ENCODE measurements at places on chromosomes 11 and 22.

- DNase-seq, result peak; percentile 25
Observed at GRCh38 chr11:109914809-109915653, 178.2 kb upstream of the ZC3H12C start.

GRCh38 chr22:23178512-23179254 is 1.6 kb upstream of the BCR start:
- peak; percentile 72 for DNase-seq

- no peak for DNase-seq
Observed at GRCh38 chr11:107998761-107999160, 9.9 kb upstream of the CUL5 start.

GRCh38 chr22:49351761-49352227 is 475.9 kb downstream of the BRD1 start:
- DNase-seq, result no peak

DNA sequence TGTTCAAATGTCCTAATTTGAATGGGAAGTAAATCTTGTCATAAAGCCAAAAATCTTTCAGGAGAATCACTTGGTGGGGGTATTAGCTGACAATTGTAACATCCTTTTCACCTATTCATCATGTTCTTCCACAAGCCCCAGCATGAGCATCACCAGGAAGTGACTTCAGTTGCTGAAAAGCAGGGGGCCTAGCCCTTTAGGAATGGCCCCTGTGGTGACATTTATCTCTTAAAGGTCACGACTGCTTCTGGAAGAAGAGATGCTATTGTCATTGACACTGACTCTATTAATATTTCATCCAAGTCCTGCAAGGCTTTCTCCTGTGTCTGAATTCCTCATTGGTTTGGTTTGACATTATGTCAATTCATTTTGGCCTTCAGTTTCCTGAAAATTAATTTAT is 92.6 kb downstream of the OR5AK2 start:
- no peak for DNase-seq

GRCh38 chr11:99383648-99384245 is 363.0 kb downstream of the CNTN5 start:
- no peak for DNase-seq

DNA sequence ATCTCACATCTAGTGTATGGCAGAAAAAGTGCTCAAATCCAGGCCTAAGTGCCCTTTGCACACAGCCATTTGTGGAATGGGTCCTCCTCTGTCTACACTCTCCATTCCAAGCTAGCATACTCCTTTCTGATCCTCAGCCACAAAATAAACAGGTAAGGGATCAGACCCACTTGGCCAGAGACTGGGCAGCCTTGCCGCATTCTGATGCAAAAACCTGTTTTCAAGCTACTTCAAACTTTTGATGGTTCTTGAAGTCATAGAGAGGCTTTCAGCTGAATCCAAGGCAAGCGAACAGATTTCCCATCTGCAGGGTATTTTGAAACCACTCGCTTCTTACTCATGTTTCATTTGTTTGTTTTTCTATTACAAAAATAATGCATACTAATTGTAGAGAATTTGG is 136.6 kb upstream of the NAV2 start:
- DNase-seq, result no peak

- DNase-seq, result no peak
Observed at GRCh38 chr11:28223577-28223976, 115.4 kb downstream of the METTL15 start.

GRCh38 chr11:123381817-123382554 is 48.1 kb upstream of the GRAMD1B start:
- no peak for DNase-seq

DNA sequence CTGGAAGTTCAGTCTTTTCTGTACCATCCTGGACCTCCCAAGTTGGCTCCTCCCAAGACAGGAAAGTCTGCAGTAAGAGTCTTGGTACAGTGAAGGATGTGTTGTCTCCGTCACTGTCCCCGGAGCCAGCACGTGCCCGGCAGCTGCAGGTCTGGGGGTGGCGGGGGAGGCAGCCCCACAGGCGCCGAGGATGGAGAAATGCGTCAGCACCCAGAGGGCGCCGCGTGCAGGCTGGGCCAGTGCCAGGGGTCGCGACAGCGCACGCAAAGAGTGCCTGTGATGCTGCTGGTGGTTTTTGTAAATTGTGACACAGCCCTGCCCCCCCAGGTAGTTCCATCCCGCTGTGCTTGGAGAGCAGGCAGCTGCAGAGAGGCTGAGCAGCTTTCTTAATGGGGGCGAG is 1200.5 kb downstream of the BRD1 start:
- DNase-seq, result no peak

GRCh38 chr11:78239781-78240180 is 51.1 kb downstream of the USP35 start:
- no peak for DNase-seq

DNA sequence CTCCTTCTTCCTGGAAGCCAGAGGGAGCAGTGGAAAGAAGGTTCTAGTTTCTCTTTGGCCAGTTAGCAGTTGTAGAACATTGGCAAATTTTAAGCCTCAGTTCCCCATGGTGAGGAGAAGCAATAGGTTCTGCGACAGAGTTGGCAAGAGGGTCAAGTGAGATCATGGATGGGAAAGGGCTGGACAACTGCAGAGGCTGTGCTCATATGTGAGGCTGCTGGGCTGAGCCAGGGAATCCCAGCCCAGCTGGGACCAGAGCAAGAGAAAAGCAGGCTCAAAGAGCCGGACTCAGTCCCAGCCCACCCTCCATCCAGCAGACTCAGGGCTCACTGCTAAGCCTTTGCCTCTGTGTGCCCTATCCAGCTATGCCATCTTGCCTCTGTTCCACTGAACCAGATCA is 66.8 kb upstream of the MYOD1 start:
- no peak for DNase-seq

DNA sequence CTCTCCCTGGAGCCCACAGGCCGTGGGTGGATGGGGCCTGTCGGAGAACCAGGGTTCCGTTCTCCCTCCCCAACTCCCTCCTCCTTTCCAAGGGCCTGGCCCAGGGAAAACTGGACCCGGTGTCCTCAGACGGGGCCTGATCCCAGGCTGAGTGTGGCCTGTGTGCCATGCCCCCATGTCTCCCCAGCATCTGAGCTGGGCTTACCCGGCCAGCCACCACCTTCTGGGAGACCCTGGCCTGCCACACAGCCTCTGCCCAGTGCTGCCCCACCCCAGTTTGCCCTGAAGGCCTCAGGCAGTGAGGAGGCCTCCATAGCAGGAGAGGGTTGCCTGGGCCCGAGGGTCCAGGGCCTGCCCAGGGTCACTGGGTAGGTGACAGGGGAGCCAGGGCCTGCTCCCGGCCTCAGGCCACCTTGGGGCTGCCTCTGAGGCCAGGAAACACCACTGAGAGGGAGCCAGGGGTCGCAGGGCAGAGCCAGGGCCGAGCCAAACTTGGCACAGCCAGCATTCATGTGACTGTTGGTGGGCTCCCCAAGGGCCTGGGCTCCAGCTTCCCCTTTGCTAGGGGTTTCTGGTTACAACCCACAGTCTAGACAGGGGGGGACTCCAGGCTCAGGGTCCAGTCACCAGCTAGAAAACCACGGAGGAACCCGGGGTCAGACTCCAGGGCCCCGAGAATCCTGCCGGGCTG is 590 bp upstream of the IFITM10 start:
- no peak for DNase-seq

- no peak for DNase-seq
Observed at GRCh38 chr11:28704801-28705200, 596.6 kb downstream of the METTL15 start.

GRCh38 chr11:120929090-120929489 is 94.8 kb upstream of the TBCEL start:
- DNase-seq, result no peak

Measured in cardiac muscle cell (in vitro differentiated cells and primary cell).